ENCODE measurements at places on chromosomes 4 and X. TPM values are rescaled to one million over a fixed set of nuclear protein-coding genes. Genes with fewer than 3 reads are reported as not detected.
A peak's percentile ranks its signal among the peaks of the same experiment; 100 is the strongest.

DNA sequence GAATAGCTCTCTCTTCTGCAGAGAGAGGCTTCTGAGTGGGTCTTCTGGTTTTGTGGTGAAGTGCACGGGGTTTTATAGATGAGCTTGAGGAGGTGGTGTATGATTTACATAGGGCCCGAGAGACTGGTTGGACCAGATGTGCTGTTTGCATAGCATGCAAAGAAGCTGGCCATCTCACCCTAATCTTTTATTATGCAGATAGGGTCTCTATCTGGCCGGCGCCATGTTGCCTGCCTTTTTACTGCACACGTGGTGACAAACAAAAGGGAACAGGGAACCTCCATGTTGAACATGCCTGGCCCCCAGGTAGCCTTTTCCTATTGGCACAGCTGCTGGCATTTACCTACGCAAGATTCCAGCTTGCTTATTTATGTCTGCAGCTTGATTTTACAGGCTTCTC, 473.3 kb upstream of the FAM47C start:
- DNase-seq: no peak

The F11 gene
- 0.42 TPM for total RNA-seq

The SHOX gene
- not detected for total RNA-seq

The IRS4 gene
- total RNA-seq: not detected

- DNase-seq: peak; percentile 41
Measured at GRCh38 chrX:18410038-18410437, 15.4 kb upstream of the CDKL5 start.

DNA sequence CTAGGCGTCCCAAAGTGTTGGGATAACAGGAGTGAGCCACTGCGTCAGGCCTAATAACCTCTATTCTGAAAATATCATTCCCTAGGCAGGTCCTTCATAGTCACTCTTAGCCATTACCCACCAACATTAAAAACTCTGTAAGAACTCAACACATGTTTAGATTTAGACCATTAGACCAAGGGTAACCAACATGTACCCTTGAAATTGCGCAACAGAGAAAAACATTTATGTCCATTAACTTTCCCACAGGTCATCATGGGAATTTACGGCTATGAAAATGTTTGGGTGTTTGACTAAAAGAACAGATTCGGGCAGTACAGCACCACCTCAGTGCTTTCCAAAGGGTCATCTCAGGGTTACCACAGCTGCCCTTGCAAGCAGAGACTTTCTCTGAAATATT, 7.5 kb downstream of the KLHL13 start:
- no peak for DNase-seq

- no peak for DNase-seq
Measured at GRCh38 chr4:38869511-38869910, 1.9 kb downstream of the FAM114A1 start.

GRCh38 chr4:152236519-152237056, 299.3 kb downstream of the FBXW7 start:
- no peak for DNase-seq

GRCh38 chr4:144732584-144733428, 86.8 kb downstream of the HHIP start:
- no peak for DNase-seq

DNA sequence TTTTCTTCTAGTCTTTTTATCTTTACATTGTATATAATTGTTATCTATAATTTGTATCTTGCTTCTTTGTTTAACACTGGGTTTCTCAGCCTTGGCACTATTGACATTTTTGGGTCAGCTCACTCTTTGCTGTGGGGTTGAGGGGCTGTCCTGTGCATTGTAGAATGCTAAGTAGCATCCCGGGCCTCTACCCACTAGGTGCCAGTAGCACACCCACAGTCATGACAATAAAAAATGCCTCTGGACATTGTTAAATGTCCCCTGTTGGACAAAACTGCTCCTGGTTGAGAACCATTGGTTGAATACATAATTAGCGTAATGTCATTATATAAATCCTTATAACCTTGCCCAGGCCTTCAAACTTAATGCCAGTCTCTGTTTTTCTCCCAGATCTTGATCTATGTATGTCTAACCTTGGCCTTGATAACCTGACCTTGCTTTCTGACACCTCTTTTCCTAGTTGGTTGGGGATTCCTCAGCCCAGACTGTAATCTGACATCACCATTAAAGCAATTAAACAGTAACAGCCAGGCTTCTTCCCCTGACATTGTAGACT, 46.1 kb downstream of the DCX start:
- DNase-seq: no peak

DNA sequence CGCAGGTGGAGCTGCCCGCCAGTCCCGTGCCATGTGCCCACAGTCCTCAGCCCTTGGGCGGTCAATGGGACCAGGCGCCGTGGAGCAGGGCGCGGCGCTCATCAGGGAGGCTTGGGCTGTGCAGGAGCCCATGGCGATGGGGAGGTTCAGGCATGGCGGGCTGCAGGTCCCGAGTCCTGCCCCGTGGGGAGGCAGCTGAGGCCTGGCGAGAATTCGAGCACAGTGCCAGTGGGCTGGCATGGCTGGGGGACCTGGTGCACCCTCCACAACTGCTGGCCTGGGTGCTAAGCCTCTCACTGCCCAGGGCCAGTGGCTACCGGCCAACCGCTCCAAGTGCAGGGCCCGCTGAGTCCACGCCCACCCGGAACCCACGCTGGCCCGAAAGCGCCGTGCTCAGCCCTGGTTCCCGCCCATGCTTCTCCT, 646.5 kb downstream of the GABRG1 start:
- DNase-seq: no peak

GRCh38 chrX:136585960-136586359, 53.9 kb downstream of the VGLL1 start:
- no peak for DNase-seq

DNA sequence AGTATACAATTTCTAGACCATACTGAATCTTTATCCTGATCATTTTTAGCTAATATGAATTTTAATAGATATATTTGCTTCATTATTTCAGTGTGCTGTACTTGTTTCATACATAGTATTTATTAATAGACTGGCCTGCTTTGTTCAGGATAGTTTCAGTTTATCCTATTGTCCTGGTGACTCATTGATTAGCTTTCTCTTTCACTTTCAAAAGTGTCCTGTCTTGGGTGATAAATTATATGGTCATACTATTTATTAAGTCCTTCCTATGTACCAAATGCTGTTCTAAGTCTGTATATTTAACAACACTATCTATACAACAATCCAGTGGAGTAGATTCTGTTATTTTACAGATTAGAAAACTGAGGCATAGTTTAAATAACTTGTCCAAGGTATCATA, 153.8 kb upstream of the RAPGEF2 start:
- DNase-seq: no peak

The ITIH6 gene
- total RNA-seq: not detected

The HTN1 gene
- not detected for total RNA-seq

DNA sequence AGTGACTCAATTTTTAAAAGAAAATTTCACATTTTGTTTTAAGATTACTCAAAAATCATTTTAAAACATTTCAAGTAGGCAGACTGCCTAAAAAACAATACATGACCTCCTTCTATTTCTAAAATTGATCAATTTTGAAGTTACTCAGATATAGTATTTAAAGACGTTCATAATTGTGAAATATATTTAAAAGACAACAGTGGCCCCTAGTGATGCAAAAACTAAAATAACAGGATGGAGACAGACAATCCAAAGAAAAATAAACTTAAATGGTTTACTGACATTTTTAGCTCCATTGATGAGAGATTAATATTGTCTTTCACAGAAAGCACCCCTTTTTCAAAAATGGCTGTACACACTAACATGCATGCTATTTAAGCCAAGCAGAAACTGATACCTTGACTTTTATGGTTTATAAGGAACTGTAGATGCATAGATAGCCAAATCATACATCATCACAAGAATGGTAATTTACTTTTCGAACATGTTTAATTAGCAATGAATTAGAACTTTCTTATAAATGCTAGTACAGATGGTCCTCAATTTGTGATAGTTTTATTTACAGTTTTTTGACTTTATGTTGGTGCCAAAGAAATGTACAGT, 69.8 kb upstream of the FAT4 start:
- DNase-seq: no peak

The COX7B2 gene
- not detected for total RNA-seq

All from SJCRH30 (cell line).